Activated CD8-positive, alpha-beta memory T cell treated with anti-CD3 and anti-CD28 coated beads for 4 hours (primary cell): ENCODE measurements at places on chromosomes 12 and 14.

GRCh38 chr12:118980407-118981014 is 830 bp upstream of the SRRM4 start:
- no peak for DNase-seq

- DNase-seq = no peak
Measured at GRCh38 chr14:39398382-39398781, 33.9 kb downstream of the FBXO33 start.

- DNase-seq = peak; percentile 82
Measured at GRCh38 chr12:389142-390096, at the start of gene KDM5A. Gene KDM5A (minus strand): TSS chr12:389320. CDS start chr12:389091, 229 bp downstream.

- no peak for DNase-seq
Measured at GRCh38 chr12:124655048-124655697, 87.8 kb upstream of the NCOR2 start.

- DNase-seq = no peak
Measured at GRCh38 chr14:67313153-67313552, 46.5 kb downstream of the ATP6V1D start.

DNA sequence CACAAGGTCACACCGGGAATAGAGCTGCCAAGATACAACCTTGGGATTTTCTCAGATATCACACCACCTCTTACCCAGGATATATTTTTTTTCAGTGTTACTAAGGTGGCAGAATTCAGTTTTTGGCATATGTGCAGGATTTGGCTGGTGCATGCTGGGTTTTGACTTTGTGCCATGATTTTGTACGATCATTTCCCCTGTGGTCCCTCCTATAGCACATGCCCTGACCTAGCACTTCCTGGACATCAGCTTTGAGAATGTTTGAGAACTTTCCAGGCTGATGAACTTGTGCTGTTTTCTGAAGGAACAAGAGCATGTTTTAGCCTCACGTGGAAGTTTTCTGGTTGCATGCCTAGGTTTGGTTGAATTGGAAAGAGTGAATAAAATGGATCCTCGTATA is 11.0 kb upstream of the TBPL2 start:
- DNase-seq = no peak

- no peak for DNase-seq
Measured at GRCh38 chr14:32378284-32378683, 49.2 kb downstream of the AKAP6 start.

GRCh38 chr12:26125400-26126339 is 833 bp upstream of the BHLHE41 start:
- DNase-seq = no peak

GRCh38 chr12:121172145-121172544 is 37.8 kb upstream of the P2RX4 start:
- no peak for DNase-seq

GRCh38 chr12:79435742-79436141 is 255.0 kb downstream of the PAWR start:
- no peak for DNase-seq

DNA sequence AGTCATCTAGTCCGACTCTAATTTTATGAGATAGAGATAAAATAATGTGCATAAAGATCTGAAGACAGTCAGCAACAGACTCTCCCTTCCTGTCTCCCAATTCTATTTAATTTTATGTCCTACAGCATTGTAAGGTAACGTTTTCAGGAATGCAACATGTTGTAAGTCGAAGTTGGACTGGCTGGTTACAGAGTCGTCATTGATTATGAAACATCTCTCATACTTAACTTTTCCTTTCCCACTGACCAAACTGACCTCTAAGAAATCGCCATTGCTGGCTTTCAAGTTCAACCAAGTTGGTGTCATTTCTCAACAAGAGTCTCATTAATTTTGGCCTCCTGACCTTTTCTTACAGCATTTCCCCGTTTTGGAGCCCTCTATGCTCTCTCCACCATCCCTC is 4.9 kb upstream of the RIC8B start:
- DNase-seq = no peak

- no peak for DNase-seq
Measured at GRCh38 chr14:70707138-70708038, 65.7 kb downstream of the TTC9 start.

GRCh38 chr12:29799591-29799990 is 15.8 kb upstream of the TMTC1 start:
- no peak for DNase-seq

- DNase-seq = no peak
Measured at GRCh38 chr12:6868211-6869048, 1.1 kb downstream of the TPI1 start.

DNA sequence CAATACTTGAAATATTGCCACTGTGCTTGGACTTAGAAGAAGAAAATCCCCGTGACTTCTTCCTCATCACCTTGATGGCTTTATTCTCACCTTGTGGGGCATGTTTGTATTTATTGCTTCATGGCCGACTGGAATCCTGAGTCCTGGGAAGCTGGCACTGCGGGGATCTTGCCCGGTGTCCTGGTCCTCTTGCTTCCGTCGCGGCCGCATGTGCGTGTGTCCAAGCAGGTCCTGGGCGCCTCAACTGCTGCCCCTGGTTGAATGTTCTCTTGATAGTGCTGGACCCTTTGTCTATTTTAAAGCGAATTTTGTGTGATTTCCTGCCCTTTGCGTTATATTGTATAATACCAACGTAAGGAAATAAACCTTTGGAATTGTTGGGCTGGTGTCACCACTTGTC is 6.3 kb upstream of the PUS1 start:
- DNase-seq = no peak

DNA sequence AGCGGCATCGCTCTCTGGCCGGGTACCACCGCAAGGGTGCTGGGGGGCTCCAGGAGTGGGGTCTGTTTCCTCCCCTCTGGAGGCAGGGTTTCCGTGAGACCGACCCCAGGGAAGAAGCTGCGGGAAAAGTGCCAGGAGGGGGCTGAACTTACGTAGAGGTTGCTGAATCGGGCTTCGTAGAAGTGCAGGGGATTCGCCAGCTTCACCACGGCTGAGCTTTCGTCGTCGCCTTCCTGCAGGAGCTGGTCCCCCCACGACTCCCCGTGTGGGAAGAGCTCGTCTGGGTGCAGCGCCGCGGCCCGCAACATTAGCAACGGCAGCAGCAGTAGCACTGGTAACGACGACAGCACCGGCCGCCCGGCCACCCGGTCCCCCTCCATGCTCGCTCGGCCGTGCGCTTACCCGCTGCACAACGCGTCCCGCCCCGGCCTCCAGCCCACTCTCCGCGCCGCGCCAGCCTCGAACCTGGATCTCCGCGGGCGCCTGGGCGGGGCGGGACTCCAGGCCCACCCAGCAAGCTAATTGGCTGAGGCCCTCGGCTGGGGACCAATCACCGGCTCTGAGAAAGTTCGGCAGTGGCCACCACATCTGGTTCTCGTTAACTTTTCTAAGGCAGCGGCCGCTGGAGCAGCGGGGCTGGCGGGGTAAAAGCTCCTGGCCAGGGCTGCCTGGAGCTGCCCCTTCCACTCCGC is at the start of gene NID2:
NID2 (minus strand) TSS at position 445 of the 692 bp plus-strand sequence; CDS start at position 380, 65 bp downstream.
- DNase-seq = peak; percentile 7

DNA sequence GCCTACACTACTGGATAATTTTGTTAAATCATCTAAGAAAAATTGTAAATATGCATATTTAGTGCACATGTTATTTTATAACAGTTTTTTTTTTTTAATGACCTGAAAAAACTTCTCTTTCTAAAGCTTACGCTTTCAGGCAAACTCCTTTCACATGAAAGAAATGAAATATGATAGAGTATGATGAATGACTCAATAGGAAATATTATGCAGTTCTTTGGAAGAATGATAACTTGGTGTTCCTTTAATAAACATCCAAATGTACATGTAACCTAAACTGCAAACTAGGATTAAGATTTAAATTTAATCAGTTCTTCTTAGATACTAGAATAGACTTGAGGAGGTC is 136.6 kb downstream of the FGD4 start:
- DNase-seq = no peak

GRCh38 chr12:16602412-16602811 is 3.5 kb downstream of the LMO3 start:
- no peak for DNase-seq

- DNase-seq = no peak
Measured at GRCh38 chr12:46460682-46461210, 88.2 kb upstream of the SLC38A2 start.

- DNase-seq = peak; percentile 90
Measured at GRCh38 chr12:71663561-71664410, at the start of the genes THAP2 and ZFC3H1. Gene THAP2 (plus strand): TSS chr12:71664301. CDS start chr12:71664510, 209 bp downstream. Gene ZFC3H1 (minus strand): TSS chr12:71663848. CDS start chr12:71663610, 238 bp downstream.

DNA sequence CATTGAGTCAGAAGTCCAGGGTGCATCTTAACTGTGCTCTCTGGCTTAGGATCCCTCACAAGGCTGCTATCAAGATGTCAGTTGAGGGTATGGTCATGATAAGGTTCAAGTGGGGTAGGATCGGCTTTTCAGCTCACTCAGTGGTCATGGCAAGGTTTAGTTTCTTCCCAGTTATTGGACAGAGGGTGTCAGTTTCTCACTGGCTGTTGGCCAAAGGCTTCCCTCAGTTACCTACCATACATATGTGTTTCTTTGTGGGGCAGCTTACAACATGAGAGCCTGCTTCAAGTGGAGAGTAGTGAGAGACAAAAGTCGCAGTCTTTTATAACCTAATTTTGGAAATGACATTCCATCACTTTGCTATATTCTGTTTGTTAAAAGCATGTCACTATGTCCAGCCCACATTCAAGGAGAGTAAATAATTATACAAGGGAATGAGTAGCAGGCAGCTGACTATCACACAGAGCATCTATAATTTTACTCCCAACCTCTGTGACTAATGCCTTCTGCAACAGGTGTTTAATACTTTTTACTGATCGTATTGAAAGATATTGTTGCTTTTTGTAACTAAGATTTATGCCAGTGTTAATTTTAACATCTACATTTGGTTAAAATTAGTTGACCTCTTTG is 572.8 kb upstream of the FBXO33 start:
- no peak for DNase-seq

DNA sequence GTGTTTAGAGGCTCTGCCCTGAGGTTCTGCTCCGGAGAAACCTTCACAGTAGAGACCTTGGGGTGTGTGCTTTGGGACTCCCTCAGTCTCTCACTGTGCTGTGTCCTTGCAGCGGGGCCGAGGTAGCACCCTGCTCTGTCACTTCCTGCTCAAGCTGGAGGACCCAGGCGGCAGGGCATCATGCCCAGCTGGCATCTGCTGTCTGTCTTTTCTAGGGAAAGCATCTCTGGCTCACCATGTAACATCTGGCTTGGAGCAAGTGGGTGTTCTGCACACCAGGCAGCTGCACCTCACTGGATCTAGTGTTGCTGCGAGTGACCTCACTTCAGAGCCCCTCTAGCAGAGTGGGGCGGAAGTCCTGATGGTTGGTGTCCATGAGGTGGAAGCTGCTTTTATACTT is 124.5 kb downstream of the ESRRB start:
- no peak for DNase-seq

- no peak for DNase-seq
Measured at GRCh38 chr12:75476071-75476470, 4.5 kb upstream of the GLIPR1 start.

GRCh38 chr12:5612556-5613410 is 180.9 kb downstream of the NTF3 start:
- no peak for DNase-seq

GRCh38 chr12:68175557-68176061 is 16.1 kb upstream of the IFNG start:
- DNase-seq = peak; percentile 39

DNA sequence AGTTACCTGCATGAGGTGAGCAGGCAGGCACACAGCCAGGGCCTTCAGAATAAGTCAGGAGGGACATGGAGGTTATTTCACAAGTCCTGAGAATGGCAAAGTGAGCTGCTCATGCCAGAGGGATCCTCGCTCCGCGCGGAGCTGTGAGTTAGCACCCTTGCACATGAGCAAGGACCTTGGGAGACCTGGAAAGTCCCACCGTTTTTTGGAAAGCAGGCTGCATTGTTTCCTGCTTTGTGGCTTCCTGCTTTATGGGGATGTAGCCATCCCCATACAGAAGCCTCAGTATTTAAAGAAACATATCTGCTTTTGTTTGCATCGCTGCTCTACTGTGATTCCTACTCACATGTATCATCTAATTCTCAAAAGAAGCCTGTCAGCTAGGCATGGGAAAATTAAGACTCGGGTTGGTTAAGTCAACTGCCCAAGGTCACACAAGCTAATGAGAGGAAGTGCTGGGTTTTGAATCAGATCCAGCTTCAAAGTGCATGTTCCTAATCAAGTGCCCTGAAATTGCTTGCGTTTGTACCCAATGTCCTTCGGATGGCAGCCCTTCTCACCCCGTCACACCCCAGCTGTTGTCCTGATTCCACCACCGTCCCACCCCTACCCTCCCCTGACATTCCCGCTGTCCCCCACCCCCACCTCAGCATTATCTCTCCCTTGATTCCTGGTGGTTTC is 106.2 kb downstream of the CRACR2A start:
- no peak for DNase-seq

GRCh38 chr12:131030472-131031328 is 77.0 kb downstream of the ADGRD1 start:
- DNase-seq = no peak

- no peak for DNase-seq
Measured at GRCh38 chr12:51941011-51941581, 10.4 kb upstream of the ACVR1B start.

- DNase-seq = no peak
Measured at GRCh38 chr12:128790653-128791373, 32.9 kb downstream of the SLC15A4 start.

GRCh38 chr14:73817020-73817655 is 34.5 kb upstream of the PTGR2 start:
- DNase-seq = no peak

- DNase-seq = no peak
Measured at GRCh38 chr14:48398675-48399282, 723.4 kb upstream of the MDGA2 start.

- DNase-seq = no peak
Measured at GRCh38 chr12:82383930-82384552, 25.7 kb downstream of the METTL25 start.

DNA sequence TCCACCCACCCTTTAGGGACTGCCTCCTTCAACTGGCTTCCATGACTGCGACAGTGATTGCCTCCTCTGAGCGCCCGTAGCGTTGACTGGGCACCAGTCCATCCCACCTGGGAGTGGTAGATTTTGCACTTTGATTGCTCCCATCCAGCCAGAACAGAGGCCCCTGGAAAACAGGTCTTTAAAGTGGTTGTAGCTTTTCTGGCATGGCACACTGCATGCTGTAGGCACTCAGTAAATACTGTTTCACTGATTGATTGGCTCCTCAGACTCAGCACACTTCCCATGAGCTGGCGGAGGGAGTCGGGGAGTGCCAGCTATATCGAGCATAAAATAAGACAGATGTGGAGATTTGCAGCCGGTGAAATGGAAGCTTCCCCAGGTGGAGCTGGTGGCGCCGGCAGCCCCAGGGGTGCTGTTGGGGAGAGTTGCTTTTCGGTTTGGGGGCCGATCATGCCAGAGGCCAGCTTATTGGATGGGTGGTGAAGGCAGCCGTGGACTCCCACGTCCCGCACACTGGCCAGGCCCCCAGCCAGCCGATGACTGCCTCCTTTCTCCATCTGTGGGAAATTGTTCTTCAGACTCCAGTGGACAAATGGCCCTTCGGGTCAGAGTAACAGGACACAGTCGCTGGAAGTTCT is 200.2 kb downstream of the TSPAN9 start:
- DNase-seq = no peak

- no peak for DNase-seq
Measured at GRCh38 chr12:48000878-48001504, 3.3 kb downstream of the COL2A1 start.

GRCh38 chr14:79702197-79702596 is 509.1 kb downstream of the DIO2 start:
- no peak for DNase-seq
